ENCODE measurements at places on chromosomes 11 and 22.

DNA sequence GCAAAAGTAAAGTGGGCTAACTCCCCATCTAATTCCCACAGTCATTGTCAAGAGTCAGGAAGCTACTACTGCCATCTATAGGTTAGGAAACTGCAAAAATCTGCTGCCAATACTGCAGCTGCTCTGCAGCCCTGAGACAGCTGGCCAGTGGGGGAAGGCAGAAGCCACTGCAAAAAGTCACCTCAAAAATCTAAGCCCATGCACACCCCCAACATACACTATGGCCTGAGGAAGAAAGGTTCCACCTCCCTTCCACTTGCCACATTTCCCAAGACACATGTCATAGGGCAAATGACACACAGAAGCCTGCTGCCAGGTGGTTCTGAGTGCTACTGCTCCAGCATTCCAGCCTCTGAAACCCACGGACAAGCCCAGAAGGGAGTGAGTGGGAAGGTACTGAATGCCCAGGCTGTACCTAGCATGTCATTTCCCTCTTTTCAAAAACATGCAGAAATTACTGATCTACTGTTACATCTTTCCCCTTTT lies 36.9 kb downstream of the DGCR2 start:
- no peak for DNase-seq

DNA sequence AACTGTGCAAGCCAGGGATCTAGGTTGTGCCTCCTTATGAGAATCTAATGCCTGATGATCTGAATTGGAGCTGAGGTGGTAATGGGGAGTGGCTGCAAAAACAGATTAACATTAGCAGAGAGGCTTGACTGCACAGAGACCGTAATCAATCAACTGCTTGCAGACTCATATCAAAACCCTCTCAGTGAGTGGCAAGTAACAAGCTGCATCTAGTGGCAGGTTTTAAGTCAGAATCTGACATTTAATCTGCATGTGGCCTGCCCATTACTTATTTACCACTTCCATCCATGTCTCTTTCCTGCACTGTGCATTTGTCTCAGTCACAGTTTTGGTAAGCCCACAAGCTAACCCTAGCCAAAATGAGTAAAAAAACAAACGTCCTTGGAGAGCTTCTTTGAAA lies 11.2 kb downstream of the C11orf58 start:
- DNase-seq = no peak

GRCh38 chr22:28574159-28574788 lies 105.4 kb downstream of the TTC28 start:
- no peak for DNase-seq

DNA sequence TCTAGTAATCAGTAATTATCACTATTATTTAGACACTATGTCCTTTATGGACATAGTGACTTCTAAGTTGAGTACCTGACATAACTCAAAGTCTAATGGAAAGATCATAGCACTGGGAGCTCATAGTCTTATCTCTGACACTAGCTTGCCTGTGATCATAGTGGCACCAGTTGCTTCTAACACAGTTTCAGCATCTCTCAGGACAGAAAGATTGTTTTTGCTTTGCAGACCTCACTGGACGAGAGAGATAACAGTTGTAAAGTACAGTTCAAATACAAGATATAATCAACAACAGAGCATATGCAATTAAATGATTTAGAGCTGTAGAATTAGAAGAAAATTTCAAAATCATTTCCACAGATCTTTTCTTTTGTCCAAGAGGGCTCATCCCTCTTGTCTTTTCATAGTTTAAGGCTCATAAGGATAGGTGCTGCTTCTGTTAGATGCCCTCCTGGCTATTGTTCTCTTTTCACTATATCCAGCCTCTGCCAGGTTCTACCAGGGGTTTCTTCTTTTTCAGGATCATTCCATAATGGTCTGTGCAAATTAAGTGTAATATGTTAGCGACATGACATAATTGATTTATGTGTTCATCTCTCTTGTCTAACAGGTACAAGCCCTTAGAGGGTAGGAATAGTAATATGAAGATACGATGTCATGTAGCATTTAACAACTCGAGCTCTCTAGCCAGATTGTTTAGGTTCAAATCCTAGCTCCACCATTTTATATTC lies 1175.4 kb upstream of the TENM4 start:
- no peak for DNase-seq

GRCh38 chr11:3092603-3093141 lies 35.4 kb upstream of the CARS1 start:
- no peak for DNase-seq

DNA sequence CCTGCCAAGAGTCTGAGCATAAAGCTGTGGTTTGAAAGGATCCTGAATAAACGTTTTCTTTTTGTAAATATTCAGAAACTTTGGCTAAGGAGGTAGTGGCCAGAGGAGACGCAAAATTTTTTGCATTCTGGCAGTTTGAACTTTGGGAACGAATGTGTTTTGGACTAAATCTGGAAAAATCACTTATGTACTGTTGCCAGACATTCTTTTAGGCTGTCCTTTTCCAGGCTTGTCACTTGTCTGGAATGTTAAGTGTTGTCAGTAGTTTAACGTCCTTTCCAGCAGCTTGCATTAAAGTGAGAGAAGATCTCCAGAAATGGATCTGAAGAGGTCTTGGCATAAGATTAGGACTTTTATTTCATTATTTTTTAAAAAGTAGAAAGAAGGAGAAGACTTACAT lies 18.5 kb downstream of the SPECC1L start:
- no peak for DNase-seq

- DNase-seq = no peak
Measured at GRCh38 chr11:120899720-120900119, 124.2 kb upstream of the TBCEL start.

GRCh38 chr11:19560156-19560555 lies 152.5 kb upstream of the NAV2 start:
- no peak for DNase-seq

Data from stimulated activated CD8-positive, alpha-beta memory T cell treated with anti-CD3 and anti-CD28 coated beads, Interleukin-2, amount 100 ng/mL, for 1 hour (primary cell).